RWPE2 (cell line): ENCODE measurements at places on chromosomes 3 and 15.

DNA sequence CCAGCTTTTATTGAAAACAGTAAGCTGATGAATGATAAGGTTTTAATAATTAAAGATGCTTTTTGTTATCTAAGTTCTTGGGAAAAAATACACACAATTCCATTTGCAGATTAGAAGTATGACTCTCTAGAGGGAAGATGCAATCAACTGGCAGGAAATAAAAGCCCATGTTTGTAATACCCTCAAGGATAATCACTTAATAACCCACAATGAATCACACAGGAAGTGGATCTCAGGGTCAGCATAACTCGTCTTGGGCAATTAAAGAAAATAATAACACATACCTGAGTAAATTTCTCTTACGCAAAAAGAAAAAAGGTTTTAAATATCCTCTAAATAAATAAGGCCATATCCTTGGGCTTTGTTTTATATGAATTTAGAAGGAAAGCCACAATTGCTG lies 9.4 kb upstream of the EID1 start:
- no peaks in the 10 kb centered on the region for H3K36me3 ChIP-seq
- no peak for DNase-seq
- H3K4me3 ChIP-seq, result no peak overlapping the region
- H3K27ac ChIP-seq, result peak overlapping the region; percentile 54
- no peaks in the 10 kb centered on the region for H3K27me3 ChIP-seq

- no peak overlapping the region for H3K4me3 ChIP-seq
- no peaks in the 10 kb centered on the region for H3K27me3 ChIP-seq
- no peak overlapping the region for H3K27ac ChIP-seq
Measured at GRCh38 chr3:24037971-24038370, 92.9 kb downstream of the NR1D2 start.

- peaks cover 21% of the 10 kb centered on the region for H3K4me1 ChIP-seq
- DNase-seq, result no peak
- H3K4me3 ChIP-seq, result no peak overlapping the region
- H3K27me3 ChIP-seq, result no peaks in the 10 kb centered on the region
- no peaks in the 10 kb centered on the region for H3K36me3 ChIP-seq
Measured at GRCh38 chr3:133295199-133295901, 104.5 kb upstream of the BFSP2 start.

- peak overlapping the region; percentile 29 for H3K27ac ChIP-seq
- no peak for DNase-seq
- peaks cover 30% of the 10 kb centered on the region for H3K36me3 ChIP-seq
- H3K4me3 ChIP-seq, result no peak overlapping the region
Measured at GRCh38 chr15:90407336-90407735, 19.3 kb downstream of the IQGAP1 start.

DNA sequence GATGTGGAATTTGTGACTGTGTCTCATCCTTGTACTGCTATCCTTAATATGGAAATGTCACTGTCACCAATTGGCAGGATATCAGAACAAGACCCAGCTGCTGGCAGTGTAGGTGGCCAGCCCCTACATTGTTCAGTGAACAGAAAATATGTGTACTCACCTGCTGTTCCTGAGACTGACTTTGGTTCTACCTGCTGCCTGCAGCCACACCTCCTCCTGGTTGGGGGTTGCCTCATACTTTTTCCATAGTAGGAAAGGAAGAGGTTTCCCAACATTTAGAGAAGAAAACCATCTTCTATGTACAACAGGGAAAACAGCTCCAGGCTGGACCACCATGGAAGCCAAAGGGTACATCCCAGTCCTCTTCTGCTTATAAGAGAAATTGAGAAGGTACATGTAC lies 35.9 kb downstream of the SLC12A1 start:
- H3K27ac ChIP-seq, result no peak overlapping the region
- no peak for DNase-seq
- H3K27me3 ChIP-seq, result no peaks in the 10 kb centered on the region
- peaks cover 8% of the 10 kb centered on the region for H3K4me1 ChIP-seq
- no peaks in the 10 kb centered on the region for H3K36me3 ChIP-seq
- H3K4me3 ChIP-seq, result no peak overlapping the region

GRCh38 chr3:126679318-126679751 lies 24.4 kb upstream of the TXNRD3 start:
- peak; percentile 54 for DNase-seq
- H3K27ac ChIP-seq, result no peak overlapping the region
- no peaks in the 10 kb centered on the region for H3K27me3 ChIP-seq
- no peak overlapping the region for H3K4me3 ChIP-seq
- no peaks in the 10 kb centered on the region for H3K36me3 ChIP-seq

DNA sequence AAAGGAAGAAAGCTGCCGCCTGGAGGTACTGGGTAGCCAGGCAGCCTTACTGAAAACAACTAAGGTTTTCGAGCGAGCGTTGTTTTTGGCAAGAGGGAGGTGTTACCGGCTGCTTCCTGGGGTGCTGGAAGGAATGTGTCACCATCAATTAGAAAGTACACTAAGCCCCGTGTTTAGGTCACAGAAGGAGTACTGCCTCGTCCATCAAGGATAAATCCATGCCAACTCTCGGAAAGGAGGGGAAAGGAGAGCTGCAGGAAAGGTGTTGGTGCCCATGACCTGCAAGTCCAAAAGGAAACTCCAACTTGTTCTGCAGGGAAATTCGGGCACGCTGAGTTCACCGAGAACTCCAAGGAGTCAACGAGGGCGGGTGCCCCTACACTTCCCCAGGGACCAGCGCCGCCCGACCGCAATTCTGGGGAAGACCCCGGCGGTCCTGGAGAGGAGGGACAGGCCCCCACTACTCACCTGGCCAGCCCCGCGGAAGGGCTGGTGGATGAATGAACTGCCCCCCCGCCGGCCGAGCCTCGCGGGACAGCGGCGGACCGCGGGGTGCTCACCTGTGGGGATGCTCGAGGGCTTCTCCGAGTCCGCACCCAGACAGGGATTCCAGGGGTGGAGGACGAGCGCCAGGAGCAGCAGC lies 542 bp downstream of the PLOD2 start:
- H3K27me3 ChIP-seq, result no peaks in the 10 kb centered on the region
- H3K4me1 ChIP-seq, result peaks cover 62% of the 10 kb centered on the region
- DNase-seq, result no peak
- H3K4me3 ChIP-seq, result peak overlapping the region; percentile 65
- peak overlapping the region; percentile 97 for H3K27ac ChIP-seq

- H3K36me3 ChIP-seq, result peaks cover 46% of the 10 kb centered on the region
- peak overlapping the region; percentile 60 for H3K27ac ChIP-seq
- peak overlapping the region; percentile 56 for H3K4me3 ChIP-seq
Measured at GRCh38 chr15:82750831-82751180, 41.1 kb upstream of the AP3B2 start.

DNA sequence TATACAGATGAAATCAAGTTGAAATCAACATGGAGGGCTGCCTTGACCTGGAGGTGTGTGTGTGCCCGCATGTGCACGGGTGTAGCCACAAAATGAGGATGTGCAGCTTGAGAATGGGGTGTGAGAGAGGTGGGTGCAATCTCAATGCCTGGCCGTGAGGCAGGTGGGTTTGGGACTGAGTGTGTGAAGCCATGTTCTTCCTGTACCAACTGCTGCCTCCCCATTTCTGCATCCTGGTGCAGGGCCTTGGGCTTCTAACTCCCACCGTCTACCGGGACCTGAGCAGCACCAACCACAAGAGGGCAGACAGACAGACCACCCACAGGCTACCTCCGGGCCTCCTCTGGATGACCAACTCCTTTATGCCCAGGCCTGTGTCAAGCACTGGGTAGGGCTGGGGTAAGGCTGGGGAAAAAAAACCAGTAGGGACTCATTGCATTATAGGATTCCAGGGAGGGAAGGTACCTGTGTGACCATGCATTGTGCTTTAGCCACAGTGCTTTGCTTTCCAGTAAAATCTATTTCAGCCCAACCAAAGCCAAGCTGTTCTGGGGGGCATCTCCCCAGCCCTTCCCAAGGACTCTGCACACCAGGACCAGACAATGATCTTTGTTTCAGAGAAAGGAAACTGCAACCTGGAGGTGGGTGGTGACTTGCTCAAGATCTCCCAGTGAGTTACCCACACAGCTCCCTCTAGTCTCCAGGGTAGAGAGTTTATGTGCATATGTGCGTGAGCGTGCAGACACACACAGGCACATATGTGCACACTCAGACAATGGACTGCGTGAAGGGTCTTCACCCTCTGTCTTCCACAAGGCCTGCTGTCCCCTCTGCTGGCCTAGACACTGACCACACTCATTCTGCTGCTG lies 162.2 kb upstream of the TLE3 start:
- DNase-seq, result no peak
- H3K4me3 ChIP-seq, result no peak overlapping the region
- H3K4me1 ChIP-seq, result no peaks in the 10 kb centered on the region
- no peak overlapping the region for H3K27ac ChIP-seq
- no peaks in the 10 kb centered on the region for H3K27me3 ChIP-seq

DNA sequence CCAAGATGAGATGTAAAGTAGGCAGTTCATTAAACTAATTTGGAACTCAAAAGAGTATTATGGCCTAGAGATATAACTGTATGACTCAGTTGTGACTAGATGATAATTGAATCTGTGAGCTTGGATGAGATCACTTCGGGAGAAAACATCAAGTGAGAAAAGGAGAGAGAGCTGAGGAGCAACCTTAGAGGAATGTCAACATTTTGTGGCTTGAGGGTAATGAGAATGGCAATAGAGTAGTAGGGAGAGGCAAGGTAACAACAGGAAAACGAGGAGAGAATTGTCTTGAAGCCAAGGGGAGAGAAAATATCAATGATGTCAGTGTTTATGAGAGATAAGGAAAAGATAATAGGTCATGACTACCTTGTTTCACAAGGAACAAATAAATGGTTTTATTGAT lies 580.2 kb downstream of the NLGN1 start:
- no peak for DNase-seq
- no peaks in the 10 kb centered on the region for H3K36me3 ChIP-seq
- H3K4me3 ChIP-seq, result no peak overlapping the region

- H3K27me3 ChIP-seq, result no peaks in the 10 kb centered on the region
- no peak overlapping the region for H3K27ac ChIP-seq
- H3K4me3 ChIP-seq, result no peak overlapping the region
- no peaks in the 10 kb centered on the region for H3K36me3 ChIP-seq
Measured at GRCh38 chr3:125059488-125060245, 3.9 kb upstream of the HEG1 start.

- H3K4me1 ChIP-seq, result no peaks in the 10 kb centered on the region
- no peak for DNase-seq
- H3K27me3 ChIP-seq, result no peaks in the 10 kb centered on the region
- no peak overlapping the region for H3K4me3 ChIP-seq
Measured at GRCh38 chr3:128701342-128702212, 24.4 kb upstream of the RAB7A start.

- DNase-seq, result no peak
- peak overlapping the region; percentile 92 for H3K27ac ChIP-seq
- H3K4me3 ChIP-seq, result peak overlapping the region; percentile 52
- H3K36me3 ChIP-seq, result no peaks in the 10 kb centered on the region
- H3K4me1 ChIP-seq, result peaks cover 16% of the 10 kb centered on the region
Measured at GRCh38 chr3:129314386-129315222, 35.9 kb downstream of the HMCES start.

GRCh38 chr3:14397531-14397930 lies 4.9 kb upstream of the SLC6A6 start:
- no peak overlapping the region for H3K4me3 ChIP-seq
- H3K27ac ChIP-seq, result no peak overlapping the region

DNA sequence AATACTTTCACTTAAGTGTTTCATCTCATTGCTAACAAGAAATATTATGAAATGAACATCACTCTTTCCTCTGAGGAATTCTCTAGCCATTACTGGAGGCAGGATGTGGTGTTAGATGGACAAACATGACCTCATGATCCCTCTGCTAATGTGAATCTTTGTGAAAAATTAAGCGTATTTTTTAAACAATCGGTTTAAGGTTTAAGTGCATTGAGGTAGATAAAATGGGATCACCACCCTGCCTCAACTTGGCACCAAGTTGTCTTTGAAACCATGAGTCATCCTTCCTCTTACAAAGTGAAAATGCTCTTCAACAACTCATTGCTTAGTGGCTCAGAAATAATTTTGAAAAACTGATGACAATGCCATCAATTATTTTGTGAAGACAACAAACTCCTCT lies 76.0 kb upstream of the DCBLD2 start:
- peaks cover 44% of the 10 kb centered on the region for H3K4me1 ChIP-seq
- no peak overlapping the region for H3K4me3 ChIP-seq
- H3K27me3 ChIP-seq, result no peaks in the 10 kb centered on the region
- no peak for DNase-seq
- 0 out of 2 replicates have a peak, but pooled peaks cover 3% of the 10 kb centered on the region for H3K36me3 ChIP-seq

DNA sequence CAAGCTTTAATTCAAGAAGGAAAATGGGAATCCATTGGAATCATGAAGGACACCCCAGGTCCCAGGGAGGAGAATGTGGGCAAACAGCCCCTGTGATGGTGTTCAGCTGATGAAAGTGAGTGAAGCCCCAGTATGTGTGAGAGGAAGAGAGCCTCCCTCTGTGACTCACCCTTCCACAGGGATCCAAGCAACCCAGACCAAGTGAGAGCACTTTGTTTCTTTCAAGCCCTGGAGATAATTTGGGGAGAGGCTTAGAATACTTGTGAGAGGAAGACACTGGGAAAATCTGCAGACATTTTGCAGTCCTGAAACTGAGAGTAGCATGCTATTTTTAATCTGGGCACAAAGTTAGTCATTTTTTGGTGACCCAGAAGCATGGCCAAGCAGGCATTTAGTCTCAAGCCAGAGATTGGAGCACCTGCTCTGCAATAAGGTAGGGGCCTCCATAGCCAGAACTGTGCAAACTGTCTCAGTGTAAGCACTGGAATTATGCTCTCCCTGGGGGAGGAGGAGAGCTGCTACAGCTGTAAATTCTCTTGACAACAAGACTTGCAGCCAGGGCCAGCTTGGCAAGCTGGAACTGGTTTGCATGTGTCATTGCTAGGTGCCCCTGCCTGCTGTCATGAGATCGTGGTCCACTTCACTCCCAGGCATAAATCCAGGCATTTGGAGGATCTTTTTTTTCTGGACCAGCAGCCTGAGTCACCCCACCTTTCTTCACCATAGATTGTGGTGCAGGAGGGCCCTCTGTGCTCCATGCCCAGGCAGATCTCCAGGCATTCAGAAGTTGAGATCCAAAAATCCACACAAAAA lies 537.8 kb upstream of the DPPA4 start:
- H3K36me3 ChIP-seq, result no peaks in the 10 kb centered on the region
- no peak overlapping the region for H3K4me3 ChIP-seq
- no peak overlapping the region for H3K27ac ChIP-seq
- DNase-seq, result no peak
- no peaks in the 10 kb centered on the region for H3K27me3 ChIP-seq
- H3K4me1 ChIP-seq, result no peaks in the 10 kb centered on the region

DNA sequence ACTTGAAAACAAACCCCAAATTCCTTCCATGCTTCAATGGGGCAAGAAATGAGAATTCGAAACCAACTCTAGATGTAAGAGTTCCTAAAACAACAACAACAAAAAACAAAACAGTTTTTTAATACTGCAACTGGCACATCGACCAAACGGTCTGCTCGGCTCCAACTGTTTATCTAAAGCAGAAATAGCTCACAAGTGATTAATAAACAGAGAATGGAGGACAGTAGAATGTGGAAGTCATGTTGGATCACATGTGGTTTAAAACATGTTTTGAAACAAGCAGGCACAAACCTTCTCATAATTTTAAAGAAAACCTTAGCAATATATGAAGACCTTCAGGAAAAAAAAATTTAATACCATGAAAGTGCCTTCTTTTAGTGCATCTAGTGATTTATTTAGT lies 55.1 kb downstream of the SETMAR start:
- H3K27ac ChIP-seq, result no peak overlapping the region
- H3K4me1 ChIP-seq, result no peaks in the 10 kb centered on the region
- no peak overlapping the region for H3K4me3 ChIP-seq
- DNase-seq, result no peak

GRCh38 chr3:53938645-53939044 lies 47.0 kb upstream of the SELENOK start:
- H3K27ac ChIP-seq, result no peak overlapping the region
- H3K27me3 ChIP-seq, result no peaks in the 10 kb centered on the region
